CD4-positive, alpha-beta T cell treated with Interleukin-6 for 4 hours (primary cell): ENCODE measurements at places on chromosomes 1 and 21.
A peak's percentile ranks its signal among the peaks of the same experiment; 100 is the strongest.

DNA sequence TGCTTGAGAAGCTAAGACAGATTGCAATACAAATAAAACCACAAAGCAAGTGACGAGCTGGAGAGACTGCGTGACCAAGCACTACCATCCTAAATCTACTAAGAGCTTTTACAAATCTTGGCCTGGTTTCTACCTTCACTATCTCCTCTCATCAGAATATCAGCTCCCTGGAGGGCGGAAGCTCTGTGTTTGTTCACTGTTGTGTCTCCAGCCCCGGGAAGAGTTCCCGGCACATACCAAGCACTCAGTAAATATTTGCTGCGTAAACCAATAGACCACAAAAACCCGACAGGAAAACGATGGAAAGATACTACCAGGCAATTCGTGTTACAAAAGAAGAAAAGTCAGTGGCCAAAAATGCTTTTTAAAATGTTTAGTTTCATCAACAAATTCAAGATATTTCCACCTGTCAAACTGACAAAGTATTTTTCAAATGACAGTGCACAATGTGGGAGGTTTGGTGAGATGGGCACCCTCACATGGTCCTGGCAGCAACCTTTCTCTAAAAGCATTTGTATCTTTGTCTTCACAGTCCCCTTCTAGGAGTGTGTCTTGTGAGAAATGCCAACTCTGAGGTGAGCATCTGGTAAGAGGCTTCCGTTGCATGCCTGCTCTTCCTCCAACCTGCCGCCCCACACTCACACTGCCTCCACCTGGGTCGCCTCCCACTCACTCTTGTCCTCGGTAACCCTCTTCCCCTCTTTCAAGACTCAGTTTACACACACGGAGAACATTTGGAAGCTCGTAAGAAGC lies 34.7 kb downstream of the SLC1A7 start:
- DNase-seq: peak; percentile 8

DNA sequence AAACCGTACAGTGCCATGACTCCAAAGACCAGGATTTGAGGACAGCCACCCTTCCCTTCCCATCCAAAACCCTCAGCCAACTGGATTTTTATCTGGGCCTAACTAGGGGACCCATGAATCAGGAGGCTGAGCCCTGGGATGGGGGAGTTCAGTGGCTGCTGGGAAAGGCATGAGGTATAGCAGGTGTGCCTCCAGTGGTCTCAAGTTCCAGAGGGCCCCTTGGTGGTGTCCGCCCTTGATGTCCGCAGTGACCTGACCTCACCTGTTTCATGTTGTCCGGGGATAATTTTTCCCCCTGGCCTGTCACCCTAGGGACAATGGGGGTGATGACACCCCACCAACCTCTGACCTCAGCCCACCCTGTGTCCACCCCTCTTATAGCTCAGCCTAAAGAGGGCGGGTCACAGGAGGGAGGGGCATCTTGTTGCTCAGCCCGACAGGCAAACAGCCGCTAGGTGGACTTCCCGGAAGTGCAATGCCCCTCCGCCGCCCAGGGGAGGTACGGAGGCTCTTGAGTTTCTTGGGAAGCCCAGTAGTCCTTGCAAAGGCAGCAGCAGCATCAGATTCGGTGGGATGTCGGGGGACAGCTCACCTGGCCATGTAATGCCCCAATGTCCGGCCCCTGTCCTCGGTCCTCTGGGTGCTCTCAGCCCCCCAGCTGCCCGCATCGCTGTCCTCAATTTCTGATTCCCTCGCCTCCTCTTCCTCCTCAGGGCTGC lies 13.8 kb upstream of the IL22RA1 start:
- DNase-seq: no peak

- no peak for DNase-seq
These were observed 6.0 kb upstream of the ARHGEF2 start for GRCh38 chr1:155984341-155984740.

GRCh38 chr1:158147401-158147800 lies 33.3 kb upstream of the CD1D start:
- no peak for DNase-seq

DNA sequence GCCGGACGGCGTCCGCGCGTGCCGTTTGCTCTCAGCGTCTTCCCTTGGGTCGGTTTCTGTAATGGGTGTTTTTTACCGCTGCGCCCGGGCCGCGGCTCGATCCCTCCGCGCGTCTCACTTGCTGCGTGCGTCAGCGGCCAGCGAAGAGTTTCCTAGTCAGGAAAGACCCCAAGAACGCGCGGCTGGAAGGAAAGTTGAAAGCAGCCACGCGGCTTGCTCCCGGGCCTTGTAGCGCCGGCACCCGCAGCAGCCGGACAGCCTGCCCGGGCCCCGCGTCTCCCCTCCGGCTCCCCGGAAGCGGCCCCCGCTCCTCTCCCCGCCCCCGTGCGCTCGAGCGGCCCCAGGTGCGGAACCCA lies 159.8 kb downstream of the RUNX1 start:
- peak; percentile 62 for DNase-seq

DNA sequence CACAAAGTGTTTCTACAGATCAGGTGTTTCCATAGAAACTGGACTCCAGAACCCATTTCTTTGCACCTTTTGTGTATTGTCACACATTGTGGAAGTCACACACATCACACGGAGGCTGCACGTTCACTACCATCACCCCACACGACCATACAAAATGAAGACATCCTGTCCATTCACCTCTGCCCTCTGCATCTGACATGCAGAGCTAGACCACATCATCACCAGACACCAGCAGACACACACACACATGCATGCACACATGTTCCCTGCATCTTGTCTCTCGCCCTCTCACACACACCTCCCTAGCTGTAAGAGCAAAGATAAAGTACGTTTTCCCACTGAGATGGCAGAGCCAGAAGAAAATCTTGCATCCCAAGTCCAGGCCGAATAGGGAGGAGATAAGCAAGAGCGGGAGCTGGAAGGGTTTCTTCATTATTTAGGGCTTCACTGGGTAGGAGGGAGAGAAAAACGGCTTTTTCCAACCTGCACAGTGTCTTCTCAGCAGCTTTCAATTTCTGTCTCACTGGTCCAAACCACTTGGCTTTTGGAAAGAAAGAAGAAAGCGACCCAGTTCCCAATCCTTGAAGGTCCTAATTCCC lies 709 bp downstream of the PRELP start:
- DNase-seq: no peak

GRCh38 chr1:109319114-109319513 lies 12.3 kb upstream of the MYBPHL start:
- no peak for DNase-seq

GRCh38 chr1:8870103-8870502 lies 8.4 kb downstream of the ENO1 start:
- DNase-seq: no peak

GRCh38 chr1:163459539-163459938 lies 137.8 kb downstream of the NUF2 start:
- no peak for DNase-seq

- DNase-seq: no peak
These were observed 165.4 kb upstream of the HMGB4 start for GRCh38 chr1:33698361-33699035.

DNA sequence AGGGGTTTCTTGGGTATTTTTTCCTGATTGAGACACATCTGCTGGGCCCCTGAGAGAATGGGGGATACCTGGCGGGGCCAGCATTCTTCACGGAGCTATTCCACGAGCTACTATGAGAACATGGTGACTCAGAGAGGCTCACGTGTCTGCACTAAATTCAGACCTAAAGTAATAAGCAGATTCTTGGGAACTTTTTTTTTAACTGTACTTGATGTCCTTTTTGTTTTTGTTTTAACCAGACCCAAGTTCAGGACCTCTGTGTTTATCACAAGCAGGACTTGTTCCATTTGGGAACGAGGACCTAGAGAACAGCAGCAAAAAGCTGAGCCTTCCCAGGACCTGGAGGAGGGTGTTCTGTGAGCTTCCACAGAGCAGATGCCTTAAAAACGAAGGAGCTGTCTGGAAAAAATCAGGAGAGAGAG lies 44.0 kb downstream of the EVA1C start:
- DNase-seq: no peak

- DNase-seq: no peak
These were observed 38.2 kb downstream of the ZBTB17 start for GRCh38 chr1:15937706-15938168.

DNA sequence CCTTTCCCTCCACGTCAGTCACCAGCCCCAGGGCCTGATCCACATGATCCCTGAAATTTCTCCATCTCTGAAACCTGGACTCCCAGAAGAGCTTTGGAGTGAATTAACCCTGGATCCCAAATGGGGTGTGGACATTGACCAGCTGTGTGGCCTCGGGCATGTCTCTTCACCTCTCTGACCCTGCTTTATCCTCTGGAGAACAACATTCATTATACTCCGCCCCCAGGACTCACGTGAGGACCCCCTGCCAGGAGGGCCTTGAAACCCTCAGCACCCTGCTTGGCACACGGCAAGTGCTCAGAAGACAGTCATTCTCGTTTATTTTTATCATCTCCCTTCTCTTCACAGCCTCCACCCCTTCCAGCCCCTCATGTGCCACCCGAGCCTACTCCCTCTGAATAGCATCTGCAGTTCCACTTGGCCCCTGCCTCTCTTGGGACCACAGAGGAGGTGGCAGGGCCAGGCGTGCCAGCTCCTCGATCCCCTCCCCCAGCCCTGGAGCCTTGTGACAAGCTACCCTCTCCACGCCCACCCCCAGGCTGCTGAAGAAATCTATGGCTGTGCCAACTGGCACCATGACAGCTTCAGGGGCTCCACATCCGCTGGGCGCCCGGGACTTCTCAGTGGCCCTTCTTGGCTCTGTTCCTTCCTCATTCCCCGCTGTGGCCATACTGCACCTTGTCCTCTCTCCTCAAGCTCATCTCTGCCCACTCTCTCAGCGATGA lies 18.0 kb downstream of the ADGRB2 start:
- no peak for DNase-seq

DNA sequence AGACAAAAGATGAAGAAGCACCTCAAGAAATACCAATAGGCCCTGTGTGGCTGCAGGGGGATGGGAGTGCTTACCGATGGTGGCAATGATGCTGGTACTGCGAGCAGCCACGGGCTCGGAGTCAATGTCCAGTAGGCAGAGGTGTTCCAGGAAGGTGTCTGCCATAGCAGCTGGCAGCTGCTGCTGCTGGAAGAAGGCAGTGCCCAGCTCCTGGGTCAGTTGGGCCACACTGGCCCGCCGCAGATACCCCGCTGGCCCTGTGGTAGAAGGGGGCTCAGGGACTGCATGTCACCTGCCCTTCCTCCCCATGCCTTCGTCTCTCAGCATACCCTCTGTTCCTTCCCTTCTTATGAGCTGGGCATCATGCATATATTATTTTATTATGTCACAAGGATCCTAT lies 1.2 kb downstream of the PKLR start:
- DNase-seq: no peak

GRCh38 chr1:217230412-217230811 lies 400.5 kb downstream of the GPATCH2 start:
- DNase-seq: no peak

DNA sequence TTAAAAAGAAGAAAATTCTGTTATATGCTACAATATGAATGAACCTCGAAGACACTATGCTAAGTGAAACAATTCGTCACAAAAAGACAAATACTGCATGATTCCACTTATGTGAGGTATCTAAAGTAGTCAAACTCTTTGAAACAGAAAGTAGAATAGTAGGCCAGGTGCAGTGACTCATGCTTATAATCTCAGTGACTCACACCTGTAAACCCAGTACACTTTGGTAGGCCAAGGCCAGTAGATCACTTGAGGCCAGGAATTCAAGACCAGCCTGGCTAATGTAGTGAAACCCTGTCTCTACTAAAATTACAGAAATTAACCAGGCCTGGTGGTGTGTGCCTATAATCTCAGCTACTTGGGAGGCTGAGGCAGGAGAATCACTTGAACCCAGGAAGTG lies 25.7 kb downstream of the EPHA10 start:
- DNase-seq: no peak

- DNase-seq: no peak
These were observed 38.6 kb downstream of the DENND1B start for GRCh38 chr1:197736685-197737084.

GRCh38 chr1:60950224-60951063 lies 131.9 kb upstream of the NFIA start:
- no peak for DNase-seq

DNA sequence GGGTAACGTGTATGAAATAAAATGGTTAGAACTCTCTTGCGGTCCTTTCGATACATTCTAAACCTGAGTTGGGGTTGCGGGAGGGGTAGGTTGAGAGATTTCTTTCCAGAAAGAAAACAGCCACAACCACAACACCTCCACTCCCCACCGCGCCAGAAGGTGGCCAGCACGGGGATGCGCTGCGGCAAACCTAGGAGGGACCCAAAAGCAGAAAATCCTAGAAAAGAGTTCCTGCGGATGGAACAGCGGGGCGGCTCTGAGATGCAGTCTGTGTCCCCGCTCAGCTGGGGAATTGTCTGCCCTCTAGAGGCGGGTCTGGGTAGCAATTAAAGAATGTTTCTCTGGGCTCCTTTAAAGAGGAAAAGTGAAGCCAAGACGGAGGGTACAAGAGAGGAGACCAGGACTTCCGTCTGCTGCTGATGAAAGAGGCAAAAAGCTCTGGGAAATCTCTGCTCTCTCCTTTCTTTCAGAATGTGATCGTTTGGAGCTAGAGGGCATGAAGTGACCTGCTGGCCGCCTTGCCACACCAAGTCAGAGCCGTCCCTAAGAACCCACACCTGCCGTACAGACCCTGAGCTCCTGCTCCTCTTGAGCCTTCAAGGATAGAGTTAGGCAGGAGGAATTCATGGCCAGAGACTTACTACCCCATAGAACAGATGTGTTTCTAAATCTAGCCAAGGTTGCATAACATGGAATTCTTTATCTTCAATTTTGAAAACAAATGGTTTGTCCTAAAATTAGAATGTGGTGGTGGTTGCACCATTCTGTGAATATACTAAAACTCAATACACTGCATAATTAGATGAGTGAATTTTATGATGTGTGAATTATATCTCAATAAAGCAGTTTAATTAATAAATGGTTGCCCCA lies 46.5 kb upstream of the COA6 start:
- DNase-seq: peak; percentile 83

- no peak for DNase-seq
These were observed 107.6 kb upstream of the ZNF644 start for GRCh38 chr1:91129458-91129857.

DNA sequence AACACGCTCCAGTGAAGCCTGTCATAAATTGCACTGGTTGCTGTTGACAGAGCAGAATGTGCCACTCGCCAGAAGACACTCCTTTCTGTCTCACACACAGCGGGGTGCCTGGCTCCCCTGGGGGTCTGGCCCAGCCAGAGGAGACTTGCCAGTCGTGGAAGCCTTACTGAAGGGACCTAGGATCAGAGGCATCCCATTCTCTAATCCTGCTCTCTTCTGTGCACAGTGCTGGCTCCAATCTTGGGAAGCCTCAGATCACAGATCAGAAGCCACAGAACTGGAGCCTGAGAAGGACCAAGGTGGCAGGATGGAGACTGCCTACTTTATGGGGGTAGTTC lies 1.4 kb downstream of the SLC9A1 start:
- DNase-seq: no peak

DNA sequence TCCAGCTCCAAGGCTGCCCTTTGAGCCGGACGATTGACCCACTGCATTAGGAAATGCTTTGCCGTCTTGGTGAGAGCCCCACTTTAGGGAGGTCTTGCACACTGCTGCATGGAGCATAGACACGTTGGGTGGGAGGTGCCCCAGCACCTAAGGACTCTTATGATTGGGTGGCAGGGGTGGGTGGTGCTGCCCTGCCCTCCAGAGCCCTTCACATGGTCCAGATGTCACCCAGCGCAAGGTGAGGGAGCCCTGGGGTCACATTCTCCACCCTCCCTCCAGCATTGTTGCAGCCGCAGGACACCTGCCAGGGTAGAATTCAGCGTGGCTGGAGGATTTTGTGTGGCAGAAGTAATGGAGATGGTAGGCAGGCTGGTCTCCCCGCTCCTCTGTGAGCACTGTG lies 137.4 kb upstream of the COL6A1 start:
- DNase-seq: no peak
